Activated naive CD4-positive, alpha-beta T cell treated with anti-CD3 and anti-CD28 coated beads, Interleukin-2, amount 10 ng/mL, durations not matched to agents 7 days and 5 days (primary cell): ENCODE measurements at places on chromosomes 3 and 15.

- no peak for DNase-seq
Observed at GRCh38 chr15:61974759-61975158, 85.5 kb downstream of the VPS13C start.

DNA sequence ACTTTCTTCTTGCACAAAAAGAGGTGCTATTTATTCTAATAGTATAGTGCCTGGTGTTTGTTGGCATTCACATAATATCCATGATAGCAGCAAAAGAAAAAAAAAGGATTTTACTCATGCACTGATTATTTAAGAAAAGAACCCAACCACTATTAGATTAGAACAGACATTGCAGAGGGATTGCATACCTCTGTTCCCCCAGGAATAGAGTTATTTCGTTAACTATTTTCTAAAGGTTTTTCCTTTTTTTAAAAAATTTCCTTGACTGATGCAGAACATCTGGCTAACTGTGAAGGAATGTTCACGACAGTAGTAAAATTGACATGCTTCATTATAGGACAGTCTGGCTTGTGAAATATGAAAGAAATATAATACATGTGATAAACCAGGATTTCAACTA lies 136.6 kb upstream of the PTX3 start:
- DNase-seq = no peak

- DNase-seq = no peak
Observed at GRCh38 chr3:60645801-60646200, 605.5 kb downstream of the FHIT start.

- DNase-seq = no peak
Observed at GRCh38 chr15:38253351-38253781, 730 bp downstream of the SPRED1 start.

DNA sequence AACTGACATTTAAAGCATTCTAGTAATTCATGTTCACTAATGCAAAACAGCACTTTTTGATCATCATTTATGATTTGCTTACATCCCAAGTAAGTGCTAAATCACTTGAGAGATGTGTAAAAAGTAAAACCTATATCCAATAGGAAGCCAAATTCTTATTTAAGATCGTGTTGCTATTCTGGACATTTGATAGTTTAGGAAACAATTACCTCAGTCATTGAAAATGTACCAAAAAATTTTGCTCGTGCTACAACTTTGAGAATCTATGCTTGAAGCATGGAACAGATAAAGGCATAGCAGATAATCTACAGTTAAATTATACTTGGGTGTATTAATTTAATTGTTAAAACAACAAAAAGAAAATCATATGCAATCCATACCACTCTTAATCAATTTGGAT lies 571.6 kb upstream of the NR2F2 start:
- DNase-seq = no peak
